ENCODE measurements at places on chromosomes 2 and 18.

DNA sequence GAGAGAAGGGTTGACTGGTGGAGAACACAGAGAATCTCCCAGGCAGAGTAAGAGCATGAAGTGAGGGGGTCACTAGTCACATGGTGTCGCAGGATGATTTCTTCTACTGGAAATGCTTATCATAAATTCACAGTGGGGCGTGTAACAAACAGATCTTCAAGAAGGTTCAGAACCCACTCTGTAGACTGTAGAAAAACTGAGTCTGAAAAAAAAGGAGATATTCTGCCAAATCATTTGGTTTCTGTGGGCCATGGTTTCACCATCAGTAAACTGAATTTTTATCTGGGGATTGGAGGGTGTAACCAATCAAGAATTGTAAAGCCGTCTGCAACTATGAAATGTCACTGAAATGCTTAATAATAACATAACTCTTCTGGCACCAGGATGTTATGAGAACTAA, 15.0 kb downstream of the TPGS2 start:
- no peak for DNase-seq

GRCh38 chr2:164504253-164504652, 117.0 kb downstream of the GRB14 start:
- DNase-seq: no peak

- no peak for DNase-seq
Observed at GRCh38 chr2:18132697-18133096, 254.2 kb downstream of the KCNS3 start.

DNA sequence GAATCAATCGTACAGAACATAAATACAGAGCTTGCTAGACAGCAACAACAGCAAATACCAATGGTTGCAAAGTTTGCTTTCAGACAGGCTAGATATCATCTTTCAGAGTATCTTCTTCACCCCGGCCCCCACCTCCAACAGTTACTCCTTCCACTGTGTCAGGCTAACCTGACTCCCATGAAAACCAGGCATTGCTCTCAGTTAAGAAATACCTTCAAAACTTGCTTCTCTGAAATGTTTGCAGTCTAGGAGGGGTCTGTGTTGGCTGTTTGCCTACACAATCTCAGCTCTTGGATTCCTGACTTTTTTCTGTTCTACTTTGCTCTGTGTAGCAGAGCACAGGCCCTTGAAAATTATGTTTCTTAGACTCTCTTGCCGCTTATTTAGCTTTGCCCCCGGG, 599.5 kb upstream of the SYT4 start:
- no peak for DNase-seq

GRCh38 chr18:36334798-36335197, 37.3 kb downstream of the FHOD3 start:
- DNase-seq: no peak

- DNase-seq: no peak
Observed at GRCh38 chr2:10787176-10787968, 25.2 kb downstream of the PDIA6 start.

- peak; percentile 36 for DNase-seq
Observed at GRCh38 chr18:80109676-80110078, 615 bp downstream of the ADNP2 start.

DNA sequence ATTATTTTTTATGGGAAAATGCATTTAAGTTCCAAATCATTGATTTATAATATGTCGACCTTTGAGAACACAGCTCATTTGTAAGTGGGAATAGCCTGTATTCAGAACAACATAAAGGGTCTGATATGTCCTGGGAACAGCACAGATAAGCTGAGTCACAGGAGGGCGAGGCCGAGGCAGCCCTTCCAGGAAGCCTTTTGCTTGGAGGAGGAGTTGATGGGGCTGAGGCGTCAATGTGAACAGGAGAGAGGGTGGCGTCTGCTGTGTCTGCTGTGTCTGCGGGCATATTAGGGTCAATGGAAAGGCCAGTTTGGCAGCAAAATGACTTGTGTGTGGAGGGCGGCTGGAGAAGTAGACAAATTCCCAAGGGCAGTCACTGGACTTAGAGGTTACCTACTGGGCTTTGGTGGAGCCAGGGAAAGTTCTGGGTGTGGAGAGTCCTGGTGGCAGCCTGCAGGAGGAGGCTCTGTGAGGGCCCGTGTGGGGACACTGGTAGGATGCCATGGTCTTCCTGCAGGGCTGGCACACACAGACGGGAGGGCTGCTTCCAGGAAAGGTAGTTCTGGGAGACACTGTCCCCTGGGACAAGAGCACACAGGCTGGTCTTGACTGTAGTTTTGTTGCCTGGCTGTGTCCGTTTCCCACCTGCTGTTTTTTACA, 128.1 kb downstream of the GLI2 start:
- DNase-seq: no peak

GRCh38 chr2:129656081-129656598, 323.3 kb upstream of the RAB6C start:
- no peak for DNase-seq

GRCh38 chr2:204401114-204401513, 144.2 kb upstream of the PARD3B start:
- no peak for DNase-seq

DNA sequence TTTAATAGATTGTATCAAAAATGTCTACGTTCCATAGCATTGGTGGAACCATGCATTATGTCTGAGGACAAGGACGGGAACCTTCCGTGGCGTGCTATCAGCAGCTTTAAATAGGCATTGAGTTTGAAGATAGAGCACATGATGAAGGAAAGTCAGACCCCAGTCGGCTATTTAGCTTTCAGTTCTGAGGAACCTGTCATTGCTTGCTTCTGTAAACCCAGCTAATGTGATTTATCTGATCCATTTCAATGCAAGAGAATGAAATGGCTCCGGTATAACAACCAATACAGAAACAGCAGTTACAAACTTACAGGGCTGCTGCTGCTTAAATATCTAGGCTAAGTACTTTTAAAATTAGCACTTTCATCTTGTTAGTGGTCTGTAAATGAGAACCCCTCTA, 503.3 kb downstream of the RNF144A start:
- no peak for DNase-seq

DNA sequence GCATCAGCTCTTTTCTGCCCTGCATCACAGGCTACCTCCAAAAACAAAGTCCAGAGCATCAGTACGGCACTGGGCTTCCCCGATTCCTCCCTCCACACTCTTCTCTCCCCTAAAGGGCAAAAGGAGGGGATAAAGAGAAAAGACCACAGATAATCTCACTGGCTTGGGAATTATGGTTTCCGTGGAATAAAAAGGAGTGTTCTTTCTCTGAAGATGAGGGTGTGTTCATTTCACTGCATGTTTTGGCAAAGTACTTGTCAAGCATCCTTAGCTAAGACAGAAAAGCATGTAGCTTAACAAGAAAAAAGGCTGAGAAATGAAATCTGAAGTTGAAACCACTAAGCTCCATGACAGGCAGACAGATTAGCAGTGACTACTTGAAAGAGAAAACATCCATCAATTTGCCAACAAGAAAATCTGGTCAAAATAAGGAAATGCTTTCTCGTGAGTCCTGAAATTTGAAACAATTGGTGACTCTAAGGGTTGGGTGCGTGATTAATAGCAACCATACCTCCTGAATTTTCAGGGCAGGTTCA, 20.6 kb upstream of the DSG3 start:
- DNase-seq: no peak

DNA sequence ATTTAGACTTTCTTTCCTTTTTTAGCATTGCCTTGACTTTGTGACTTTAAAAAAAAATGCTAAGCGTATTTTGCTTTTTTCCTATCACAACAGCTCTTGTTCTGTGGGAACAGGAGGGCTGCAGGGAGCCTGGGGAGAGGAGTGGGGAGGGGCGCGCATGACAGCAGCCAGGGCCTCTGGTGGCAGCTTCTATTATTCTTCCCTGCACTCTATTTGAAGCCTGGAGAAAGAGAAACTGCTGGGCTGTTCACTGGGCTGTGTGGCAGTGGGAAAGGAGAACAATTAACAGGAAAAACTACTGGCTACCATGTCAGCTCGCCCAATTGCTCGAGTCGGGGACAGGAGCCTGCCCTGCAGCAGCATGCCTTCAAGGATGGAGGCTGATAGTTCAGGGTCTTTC, 119.0 kb upstream of the ZBTB14 start:
- peak; percentile 17 for DNase-seq

DNA sequence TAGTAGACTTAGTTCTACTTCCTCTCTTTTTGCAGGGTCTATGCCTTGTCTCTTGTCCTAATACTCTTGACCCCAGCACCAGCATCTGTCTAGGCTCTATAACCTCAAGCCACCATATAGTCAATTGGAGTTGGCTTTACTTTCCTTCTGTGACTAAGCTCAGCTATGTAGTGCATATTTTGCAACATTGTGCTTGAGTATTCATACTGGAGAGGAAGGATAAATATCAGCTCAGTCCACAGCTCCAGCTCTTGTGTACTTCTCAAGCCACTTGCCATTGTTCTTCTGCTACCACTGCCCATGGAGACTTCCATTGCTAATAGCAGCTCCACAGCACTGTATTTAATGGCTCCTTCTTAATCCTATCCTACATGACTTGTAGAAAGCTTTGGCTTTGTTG, 35.5 kb upstream of the CD28 start:
- DNase-seq: no peak

DNA sequence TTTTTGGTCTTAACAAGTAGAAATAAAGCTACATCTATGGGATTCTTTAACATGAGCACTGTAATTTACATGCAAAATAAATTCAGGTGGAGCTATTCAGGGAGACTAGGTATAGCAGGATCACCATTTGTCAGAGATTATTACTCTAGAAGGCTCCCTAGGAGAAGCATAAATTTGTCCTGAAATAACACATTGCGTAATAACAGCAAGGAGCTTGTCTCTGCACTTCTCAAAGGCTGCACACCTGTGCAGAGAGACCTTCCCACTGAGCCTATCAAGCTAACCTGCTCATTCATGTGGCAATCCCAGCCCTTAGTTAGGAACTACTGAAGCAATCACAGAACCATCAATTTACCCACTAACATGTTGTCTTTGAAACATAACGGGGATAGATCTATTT, 437.4 kb upstream of the MC4R start:
- DNase-seq: no peak

DNA sequence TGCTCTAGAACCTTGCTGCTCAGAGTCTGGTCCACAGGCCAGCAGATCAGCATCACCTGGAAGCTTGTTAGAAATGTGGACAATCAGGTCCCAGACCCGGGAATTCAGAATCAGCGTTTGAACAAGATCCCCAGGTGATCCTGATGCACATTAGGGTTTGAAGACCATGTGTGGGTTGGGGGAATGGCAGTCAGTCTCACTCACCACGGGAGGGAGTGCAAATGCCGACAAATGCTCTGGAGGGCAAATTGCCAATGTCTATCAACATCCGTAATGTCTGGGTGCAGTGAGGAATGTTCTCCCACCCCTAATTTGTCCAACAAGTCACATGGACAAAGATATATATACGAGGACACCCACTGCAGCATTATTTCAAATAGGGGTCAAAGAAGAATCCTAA, 34.5 kb downstream of the INPP5D start:
- no peak for DNase-seq

DNA sequence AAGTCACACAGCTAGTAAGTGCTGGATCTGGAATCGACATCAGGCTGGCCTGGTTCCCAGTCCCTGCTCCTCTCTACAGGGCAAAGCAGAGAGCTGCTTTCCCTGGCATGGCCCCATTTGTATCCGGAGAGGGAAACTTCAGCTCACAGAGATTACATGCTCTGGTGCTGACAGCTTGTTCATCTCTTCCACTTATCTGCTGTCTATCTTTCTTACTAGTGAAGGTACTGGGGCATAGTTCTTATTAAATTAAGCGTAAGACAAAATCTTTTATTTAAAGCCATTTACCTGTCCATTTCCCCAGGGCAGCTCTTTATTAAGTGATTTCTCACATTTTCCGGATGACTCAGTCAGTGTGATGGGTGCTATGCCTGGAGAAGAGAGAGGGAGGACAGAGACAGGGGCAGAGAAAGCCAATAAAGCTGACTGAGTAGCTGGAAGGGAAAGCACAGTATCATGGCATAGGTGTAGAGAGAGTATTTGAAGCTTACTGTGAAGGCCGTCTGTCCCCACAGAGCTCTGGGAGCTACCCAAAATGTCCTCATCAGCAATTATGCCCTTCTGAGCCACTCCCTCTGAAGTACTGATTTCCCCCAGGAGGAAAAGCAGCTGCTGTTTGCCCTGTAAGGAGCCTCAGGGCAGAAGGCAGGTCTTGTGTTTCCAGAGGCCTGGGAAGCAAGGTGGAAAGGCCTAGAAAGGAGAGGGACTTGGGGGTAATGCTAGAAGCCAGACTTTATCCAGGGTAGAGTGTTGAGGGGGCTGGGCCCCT, 44.1 kb upstream of the EPAS1 start:
- DNase-seq: no peak

- no peak for DNase-seq
Observed at GRCh38 chr2:39851651-39852110, 72.6 kb upstream of the THUMPD2 start.

DNA sequence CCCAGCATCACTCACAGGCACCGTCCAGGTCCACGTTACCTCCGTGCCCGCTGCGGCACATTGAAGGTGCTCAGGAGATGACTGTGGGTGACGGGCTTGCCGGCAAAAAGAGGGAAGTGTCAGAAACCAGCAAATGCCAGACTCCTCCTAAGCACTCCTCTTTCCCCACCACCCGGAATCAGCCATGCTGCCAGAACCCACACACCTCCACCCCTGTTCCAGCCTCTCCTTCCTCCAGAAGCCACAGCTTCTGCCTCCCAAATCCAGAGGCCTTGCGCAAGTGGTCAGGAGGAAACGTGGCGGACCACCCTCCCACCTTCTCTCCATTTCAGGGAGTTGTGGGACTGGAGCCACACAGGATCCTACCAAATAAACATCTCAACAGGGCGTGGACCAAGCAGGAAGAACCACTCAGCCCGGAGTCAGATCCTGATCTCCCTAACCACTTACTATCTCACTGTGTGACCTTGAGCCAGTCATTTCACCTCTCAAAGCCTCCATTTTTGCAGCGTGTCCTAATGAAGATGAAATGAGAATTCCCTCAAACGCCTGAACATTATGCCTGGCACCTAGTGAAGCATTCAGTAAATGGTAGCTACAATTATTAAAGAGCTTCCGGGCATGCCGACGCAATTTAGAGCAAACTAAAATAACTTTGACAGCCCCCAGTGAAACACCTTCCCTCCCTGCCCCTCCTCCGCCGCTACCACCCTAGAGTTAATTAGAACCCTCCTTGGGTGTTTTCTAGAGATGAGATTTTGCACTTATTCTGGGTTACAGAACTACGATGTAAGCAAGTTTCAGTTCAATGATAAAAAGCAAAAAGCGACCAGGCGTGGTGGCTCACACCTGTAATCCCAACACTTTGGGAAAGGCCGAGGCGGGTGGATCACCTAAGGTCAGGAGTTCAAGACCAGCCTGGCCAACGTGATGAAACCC, 32.9 kb downstream of the SMAD7 start:
- DNase-seq: no peak

GRCh38 chr18:74342416-74343043, 26.9 kb downstream of the C18orf63 start:
- DNase-seq: no peak

GRCh38 chr18:79203017-79203605, 133.9 kb downstream of the ATP9B start:
- no peak for DNase-seq
